AG09319 (cell line): ENCODE measurements at places on chromosomes 1 and 21.

DNA sequence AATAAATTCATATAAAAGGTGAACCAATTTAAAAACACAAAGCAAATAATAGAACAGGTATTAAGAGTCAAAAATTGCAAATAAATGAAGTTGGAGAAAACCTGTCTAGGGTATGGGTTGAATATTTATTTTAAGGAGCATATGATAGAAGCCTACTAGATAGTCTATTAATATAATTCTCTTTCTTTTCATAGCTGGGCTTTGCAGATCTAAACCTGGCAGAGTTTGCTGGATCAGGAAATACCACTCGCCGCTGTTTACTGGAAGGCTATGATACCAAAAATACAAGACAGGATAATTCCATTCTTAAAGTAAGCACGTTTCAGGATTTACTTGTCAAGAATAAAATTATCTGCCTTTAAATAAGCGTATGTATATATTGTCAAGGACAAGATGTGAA, 48.9 kb downstream of the HENMT1 start:
- no peak for DNase-seq

DNA sequence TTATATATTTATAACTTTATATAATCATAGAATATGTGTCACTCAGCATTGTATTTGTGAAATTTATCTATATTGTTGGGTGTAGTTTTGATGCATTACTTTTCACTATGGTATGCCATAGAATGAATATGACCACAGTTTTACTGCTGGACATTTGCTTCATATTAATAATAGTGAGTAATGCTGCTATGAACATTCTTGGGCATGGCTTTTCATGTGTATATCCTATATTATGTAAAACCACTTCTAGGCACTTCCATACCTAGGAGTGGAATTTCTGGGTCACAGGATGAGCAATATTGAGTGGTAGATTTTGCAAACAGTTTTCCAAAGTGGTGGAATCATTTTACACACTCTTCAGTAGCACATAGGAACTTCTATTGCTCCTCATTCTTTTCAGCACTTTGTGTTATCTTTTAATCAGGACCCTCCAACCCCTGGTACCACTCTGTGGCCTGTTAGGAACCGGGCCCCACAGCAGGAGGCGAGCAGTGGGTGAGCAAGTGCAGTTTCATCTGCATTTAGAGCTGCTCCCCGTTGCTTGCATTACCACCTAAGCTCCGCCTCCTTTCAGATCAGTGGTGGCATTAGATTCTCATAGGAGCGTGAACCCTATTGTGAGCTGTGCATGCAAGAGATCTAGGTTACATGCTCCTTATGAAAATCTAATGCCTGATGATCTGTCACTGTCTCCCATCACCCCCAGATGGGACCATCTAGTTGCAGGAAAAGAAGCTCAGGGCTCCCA, 56.0 kb upstream of the CNIH3 start:
- DNase-seq = no peak

- DNase-seq = no peak
These were observed 55.5 kb downstream of the CAPN8 start for GRCh38 chr1:223609977-223610376.

- DNase-seq = no peak
These were observed 123.6 kb downstream of the DTL start for GRCh38 chr1:212158912-212159796.

- no peak for DNase-seq
These were observed at the start of gene HUNK for GRCh38 chr21:31872452-31873274. HUNK (plus strand) TSS chr21:31873020; CDS start chr21:31873675, 655 bp downstream.

DNA sequence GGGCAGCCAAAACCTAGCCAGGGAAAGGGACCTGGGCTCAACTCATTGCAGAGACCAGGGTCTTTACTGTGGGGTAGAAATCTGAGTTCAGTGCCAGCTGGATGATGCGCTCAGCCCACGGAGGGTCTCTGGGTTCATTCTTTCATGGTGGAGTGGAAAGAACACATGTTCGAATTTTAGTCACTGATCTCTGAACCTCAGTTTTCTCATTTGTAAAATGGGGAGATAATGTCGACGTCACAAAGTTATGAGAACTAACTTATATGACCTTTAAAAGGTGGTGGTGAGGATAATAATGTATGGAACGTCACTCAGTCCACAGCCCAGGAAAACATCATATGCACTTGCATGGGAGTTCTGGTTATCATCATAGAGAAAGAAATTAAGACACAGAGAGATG, 1.2 kb upstream of the TAL1 start:
- no peak for DNase-seq

GRCh38 chr1:230426246-230427093, at the start of gene PGBD5:
PGBD5 (minus strand) TSS chr1:230426332; CDS start chr1:230425928, 404 bp downstream.
- DNase-seq = no peak

DNA sequence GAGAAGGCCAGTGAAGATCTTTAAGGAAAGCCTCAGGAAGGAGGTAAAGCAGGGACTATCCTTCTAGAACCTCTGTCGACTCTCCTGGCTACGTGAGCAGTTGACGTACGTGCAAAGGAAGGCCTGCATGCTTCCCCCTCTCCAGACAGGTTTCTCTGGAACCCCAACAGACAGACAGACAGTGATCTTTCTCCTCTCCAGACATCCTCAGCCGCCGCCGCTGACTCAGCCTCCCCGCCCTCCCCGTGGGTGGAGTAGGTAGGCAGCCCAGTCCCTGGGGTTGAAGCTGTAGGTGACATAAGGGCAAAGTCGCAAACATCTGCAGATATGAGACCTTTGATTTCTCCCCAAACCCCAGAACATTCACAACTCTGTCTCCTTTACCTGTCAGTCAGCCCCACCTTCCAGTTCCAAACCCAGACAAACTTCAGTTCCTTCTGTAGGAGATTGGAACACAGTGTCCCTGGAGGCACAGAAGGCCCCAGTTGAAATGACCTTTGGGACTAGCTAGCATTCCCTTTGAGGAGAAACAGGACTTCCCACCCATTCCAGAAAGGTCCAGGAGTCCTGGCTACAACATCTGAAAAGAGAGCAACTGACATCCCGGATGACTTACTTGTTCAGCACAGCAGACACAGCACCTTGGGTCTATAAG, 146.0 kb upstream of the JUN start:
- no peak for DNase-seq

DNA sequence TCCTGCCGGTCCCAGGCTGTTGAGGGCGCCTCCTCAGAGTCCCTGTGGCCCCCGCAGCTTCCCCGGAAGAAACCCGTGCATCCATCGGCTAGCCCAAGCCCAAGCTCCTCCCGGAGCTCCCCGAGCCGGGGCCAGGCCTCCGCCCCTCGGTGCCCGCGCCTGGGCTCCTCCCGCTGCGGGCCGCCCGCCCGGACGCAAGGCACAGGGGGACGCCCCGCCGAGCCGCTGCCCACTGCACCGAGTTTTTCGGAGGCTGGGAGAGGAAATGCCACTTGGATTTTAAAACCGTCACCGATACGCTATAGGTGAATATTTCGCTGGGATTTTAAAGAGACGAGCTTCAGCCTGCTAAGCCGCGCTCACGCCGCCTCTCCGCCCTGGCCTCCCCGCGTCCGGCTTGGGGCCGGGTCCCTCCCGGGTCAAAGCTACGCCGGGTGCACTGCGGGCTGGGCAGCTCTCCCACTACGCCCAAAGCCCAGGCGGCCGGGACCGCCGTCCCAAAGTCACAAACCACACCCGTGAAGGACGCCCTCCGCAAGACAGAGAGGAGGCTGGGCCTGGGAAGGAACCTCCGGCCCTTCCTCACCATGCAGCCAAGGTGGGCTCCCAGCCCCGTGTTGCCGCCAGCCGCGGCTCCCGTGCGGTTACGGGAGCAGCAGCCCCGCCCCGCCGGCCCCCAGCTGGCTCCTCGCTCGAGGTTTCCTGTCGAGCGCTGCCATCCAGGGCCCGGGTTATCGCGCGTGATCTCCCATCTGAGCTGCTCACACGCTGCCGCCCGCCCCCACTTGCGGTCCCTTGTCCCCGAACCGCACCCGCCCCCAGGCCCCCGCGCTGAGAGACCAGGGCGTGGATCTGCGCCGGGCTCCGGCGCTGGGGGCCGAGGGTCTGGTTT, 63.2 kb downstream of the CD247 start:
- DNase-seq = no peak

- DNase-seq = no peak
These were observed 5.3 kb upstream of the CDCP2 start for GRCh38 chr1:54158071-54158470.

- no peak for DNase-seq
These were observed 19.2 kb upstream of the PEF1 start for GRCh38 chr1:31663622-31664452.

GRCh38 chr1:201505503-201505890, 1.4 kb downstream of the CSRP1 start:
- no peak for DNase-seq

- DNase-seq = no peak
These were observed 558.1 kb downstream of the AGBL4 start for GRCh38 chr1:49465486-49466185.

- DNase-seq = no peak
These were observed 222.3 kb upstream of the FGGY start for GRCh38 chr1:59074598-59074997.
